ENCODE measurements at places on chromosomes 1 and 21.

DNA sequence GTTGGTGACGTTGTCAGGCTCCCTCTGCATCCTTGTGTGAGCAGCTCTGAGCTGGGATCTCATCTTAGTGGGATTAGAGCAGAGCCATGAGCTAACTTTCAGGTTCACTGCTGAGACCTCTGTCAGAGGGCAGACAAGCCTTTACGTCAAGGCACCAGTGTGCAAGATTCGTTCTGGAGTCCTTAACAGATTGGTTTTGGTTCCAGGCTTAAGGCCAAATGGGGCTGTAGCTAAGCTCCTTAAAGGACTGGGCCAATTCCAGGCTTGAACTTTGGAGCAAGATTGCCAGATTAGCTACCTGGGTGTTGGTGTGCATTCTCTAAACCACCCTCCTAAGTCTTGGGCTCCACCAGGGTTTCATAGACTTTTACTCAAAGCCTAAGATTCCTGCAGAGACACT lies 52.6 kb upstream of the PDC start:
- H3K4me1 ChIP-seq = peaks cover 12% of the 10 kb centered on the region
- no peak for DNase-seq
- no peak overlapping the region for H3K27ac ChIP-seq
- H3K27me3 ChIP-seq = peaks cover 3% of the 10 kb centered on the region

DNA sequence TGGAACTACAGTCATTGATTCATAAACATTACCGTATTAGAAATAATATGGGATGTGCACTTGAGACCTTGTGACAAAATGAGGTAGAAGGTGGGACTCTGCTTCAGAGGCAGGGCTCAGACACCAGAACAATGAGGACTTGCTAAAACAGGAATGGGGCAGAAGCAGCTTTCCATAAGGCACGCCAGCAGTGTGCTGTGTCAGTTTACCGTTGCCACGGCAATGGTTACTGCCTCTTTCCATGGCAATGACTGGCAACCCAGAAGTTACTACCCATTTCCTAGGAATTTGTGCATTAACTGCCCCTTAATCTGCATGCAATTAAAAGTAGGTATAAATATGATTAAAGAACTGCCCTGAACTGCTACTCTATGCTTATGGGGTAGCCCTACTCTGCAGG lies 169.0 kb downstream of the CHRM3 start:
- DNase-seq = no peak
- peaks cover 10% of the 10 kb centered on the region for H3K4me1 ChIP-seq
- H3K27me3 ChIP-seq = no peaks in the 10 kb centered on the region
- H3K4me3 ChIP-seq = no peak overlapping the region

DNA sequence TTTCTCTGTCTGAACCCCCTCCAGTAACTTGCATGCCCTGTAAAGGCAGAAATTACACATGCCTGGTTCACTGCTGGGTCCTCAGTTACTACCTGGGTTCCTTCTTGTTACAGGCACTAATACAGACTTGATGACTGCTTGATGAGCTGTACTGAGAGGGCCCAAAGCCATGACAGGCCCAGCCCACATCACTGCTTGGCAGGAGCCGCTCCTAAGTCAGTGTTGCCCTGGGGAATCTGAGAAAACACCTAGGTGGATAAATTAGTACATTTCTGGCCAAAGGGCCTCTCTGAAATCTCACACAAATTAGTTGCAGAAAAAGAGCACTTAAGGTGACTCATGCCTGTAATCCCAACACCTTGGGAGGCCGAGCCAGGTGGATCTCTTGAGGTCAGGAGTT lies 37.8 kb upstream of the IRF2BP2 start:
- no peak overlapping the region for H3K4me3 ChIP-seq
- H3K4me1 ChIP-seq = no peaks in the 10 kb centered on the region

DNA sequence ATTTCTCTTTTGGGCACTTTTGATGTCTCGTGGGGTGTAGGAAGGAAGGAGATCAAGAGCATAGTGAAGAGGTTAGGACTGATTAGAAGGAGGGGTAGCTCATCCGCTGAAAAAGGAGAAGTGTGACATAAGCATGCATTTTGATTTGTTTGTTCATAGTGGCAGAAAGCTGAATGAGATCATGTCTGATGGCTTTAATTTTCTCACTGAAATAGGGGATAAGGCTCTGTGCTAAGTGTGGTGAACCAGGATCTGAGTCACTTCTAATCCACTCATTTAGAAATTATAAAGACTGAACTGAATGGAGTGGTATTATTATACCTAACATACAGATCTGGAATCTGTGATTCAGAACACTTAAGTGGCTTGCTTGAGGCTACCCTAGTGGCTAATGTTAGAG lies 344.5 kb downstream of the PDE4B start:
- no peaks in the 10 kb centered on the region for H3K4me1 ChIP-seq
- H3K27me3 ChIP-seq = peaks cover 12% of the 10 kb centered on the region
- H3K4me3 ChIP-seq = no peak overlapping the region
- no peak overlapping the region for H3K27ac ChIP-seq
- no peak for DNase-seq

- H3K27ac ChIP-seq = no peak overlapping the region
- no peak for DNase-seq
- peaks cover 15% of the 10 kb centered on the region for H3K36me3 ChIP-seq
- no peaks in the 10 kb centered on the region for H3K27me3 ChIP-seq
- peaks cover 19% of the 10 kb centered on the region for H3K4me1 ChIP-seq
Measured at GRCh38 chr21:45513003-45513717, 29.1 kb downstream of the SLC19A1 start.

DNA sequence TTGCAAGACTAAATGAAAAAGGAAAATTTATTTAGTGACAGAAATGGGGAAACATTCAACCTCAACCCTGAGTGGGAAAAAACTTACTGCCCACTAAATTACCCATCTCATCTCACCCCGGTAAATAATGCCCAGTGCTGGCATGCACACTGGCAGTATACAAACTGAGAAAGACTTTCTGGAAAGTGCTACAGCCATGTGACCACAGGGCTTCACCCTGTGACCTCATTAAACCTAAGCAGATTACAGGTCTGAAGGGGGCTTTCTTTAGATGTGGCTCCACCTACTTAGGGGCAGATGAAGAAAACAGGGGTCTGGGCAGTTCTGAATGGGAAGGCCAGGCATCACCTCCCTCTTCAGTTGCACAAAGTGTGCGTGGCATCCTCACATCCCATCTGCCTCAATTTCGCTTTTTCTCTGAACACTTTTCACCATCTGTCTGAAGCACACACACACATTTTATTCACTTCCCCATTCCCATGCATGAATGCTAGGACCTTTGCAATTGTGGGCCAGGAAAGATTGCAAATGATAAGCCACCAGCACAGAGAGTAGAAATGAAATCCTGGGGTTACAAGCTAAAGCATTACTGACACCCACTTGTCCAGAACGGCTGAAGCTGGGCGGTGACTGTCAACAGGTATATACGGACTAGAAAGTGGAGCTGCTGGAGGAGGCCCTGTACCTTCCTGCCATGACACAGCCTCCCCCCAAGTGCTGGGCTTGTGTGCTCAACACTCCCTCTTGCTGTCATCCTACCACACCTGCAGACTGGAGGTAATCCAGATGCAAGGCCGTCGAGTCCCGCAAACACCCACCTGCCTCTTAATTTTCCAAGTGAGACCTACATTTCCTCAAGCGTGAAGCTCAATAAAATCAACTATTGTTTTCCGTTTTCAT lies 2.7 kb downstream of the NADK start:
- H3K4me1 ChIP-seq = peaks cover 45% of the 10 kb centered on the region
- H3K36me3 ChIP-seq = peaks cover 23% of the 10 kb centered on the region
- no peak for DNase-seq
- H3K27ac ChIP-seq = peak overlapping the region; percentile 30

- peaks cover 36% of the 10 kb centered on the region for H3K27me3 ChIP-seq
- DNase-seq = peak; percentile 76
- H3K4me3 ChIP-seq = no peak overlapping the region
- H3K4me1 ChIP-seq = no peaks in the 10 kb centered on the region
- H3K36me3 ChIP-seq = no peaks in the 10 kb centered on the region
Measured at GRCh38 chr1:200510228-200510623, 100.4 kb upstream of the ZNF281 start.

- H3K36me3 ChIP-seq = no peaks in the 10 kb centered on the region
- no peak for DNase-seq
- H3K27ac ChIP-seq = no peak overlapping the region
- H3K4me3 ChIP-seq = no peak overlapping the region
Measured at GRCh38 chr1:13908128-13908527, 208.1 kb downstream of the PRDM2 start.

DNA sequence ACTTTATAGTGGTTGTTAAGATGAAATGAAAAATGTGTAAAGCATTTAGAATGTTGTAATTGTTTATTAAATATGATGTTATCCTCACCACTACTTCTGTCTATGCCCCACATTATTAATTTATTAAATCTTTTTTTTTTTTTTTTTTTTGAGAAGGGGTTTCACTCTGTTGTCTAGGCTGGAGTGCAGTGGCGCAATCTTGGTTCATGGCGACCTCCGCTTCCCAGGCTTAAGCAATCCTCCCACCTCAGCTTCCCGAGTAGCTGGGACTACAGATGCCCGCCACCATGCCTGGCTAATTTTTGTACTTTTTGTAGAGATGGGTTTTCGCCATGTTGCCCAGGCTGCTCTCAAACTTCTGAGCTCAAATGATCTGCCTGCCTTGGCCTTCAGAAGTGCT lies 7.5 kb downstream of the KCNA10 start:
- H3K4me1 ChIP-seq = no peaks in the 10 kb centered on the region
- H3K27ac ChIP-seq = no peak overlapping the region
- H3K4me3 ChIP-seq = no peak overlapping the region

- H3K27me3 ChIP-seq = no peaks in the 10 kb centered on the region
- no peak for DNase-seq
- H3K36me3 ChIP-seq = no peaks in the 10 kb centered on the region
- H3K27ac ChIP-seq = no peak overlapping the region
Measured at GRCh38 chr1:46830665-46831322, 31.9 kb downstream of the CYP4B1 start.

DNA sequence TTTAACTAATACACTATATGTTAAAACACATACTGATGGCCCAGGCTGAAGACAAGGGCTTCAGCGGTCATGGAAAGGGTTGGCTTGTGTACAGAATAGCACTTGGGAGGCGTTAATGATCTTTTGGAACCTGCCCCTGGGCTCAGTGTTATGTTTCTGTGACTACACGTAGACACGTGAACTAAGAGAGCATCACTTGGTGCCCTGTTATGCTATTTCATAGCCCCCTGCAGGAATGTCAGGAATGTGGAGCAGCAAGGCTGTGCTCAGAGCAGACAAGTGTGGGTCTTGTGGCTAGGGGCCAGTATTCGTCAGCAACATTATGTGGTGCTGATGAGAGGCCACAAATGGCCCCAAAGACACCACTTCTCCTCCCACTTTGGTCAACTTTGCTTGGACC lies 132.4 kb downstream of the MAP3K21 start:
- no peaks in the 10 kb centered on the region for H3K27me3 ChIP-seq
- no peak overlapping the region for H3K4me3 ChIP-seq
- H3K36me3 ChIP-seq = no peaks in the 10 kb centered on the region

DNA sequence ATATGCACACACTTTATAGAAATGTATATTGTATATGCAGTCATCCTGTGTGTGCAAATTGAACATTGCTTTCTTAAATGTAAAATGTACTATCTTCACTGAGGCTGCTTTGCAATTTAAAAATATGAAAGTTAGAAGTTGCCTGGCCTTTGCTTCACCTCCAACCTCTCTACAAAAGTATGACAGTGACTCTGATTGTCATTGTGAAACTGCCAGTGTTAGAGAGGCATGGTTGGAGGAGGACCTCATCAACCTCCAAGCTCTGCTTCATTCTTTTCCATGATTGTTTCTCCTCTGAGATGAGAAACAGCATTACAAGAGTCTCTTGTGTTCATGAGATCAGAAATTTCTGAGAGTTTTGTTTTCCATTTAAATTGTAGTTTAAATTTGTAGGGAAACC lies 185.5 kb downstream of the ZC3H11B start:
- no peak overlapping the region for H3K4me3 ChIP-seq
- no peaks in the 10 kb centered on the region for H3K27me3 ChIP-seq
- H3K4me1 ChIP-seq = no peaks in the 10 kb centered on the region
- DNase-seq = no peak

GRCh38 chr1:200925831-200926230 lies 31.1 kb downstream of the INAVA start:
- no peaks in the 10 kb centered on the region for H3K36me3 ChIP-seq
- peaks cover 40% of the 10 kb centered on the region for H3K27me3 ChIP-seq
- no peak for DNase-seq
- H3K4me1 ChIP-seq = peaks cover 9% of the 10 kb centered on the region
- H3K27ac ChIP-seq = no peak overlapping the region

All from activated naive CD4-positive, alpha-beta T cell treated with anti-CD3 and anti-CD28 coated beads, Interleukin-2, amount 10 ng/mL, durations not matched to agents 7 days and 5 days (primary cell).